ENCODE measurements at places on chromosomes 13 and 19.

DNA sequence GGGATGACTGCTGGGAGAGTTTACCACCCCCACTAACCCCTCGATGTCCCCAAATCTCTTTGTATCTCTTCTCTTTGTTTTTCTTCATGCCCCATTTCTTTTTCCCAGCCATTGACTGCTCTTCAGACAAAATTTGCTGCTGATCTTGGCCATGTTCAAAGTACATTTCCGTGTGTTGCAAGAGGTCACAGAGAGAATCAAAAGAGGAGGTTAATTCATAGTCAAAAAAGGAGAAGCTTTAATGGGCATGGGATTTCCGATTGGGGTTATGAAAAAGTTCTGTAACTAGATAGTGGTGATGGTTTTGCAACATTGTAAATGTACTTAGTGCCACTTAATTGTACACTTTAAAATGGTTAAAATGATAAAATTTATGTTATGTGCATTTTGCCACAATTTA is 121.1 kb downstream of the FLT1 start:
- no peak for DNase-seq

- DNase-seq: no peak
These were observed 6.0 kb upstream of the NEK3 start for GRCh38 chr13:52165411-52165810.

GRCh38 chr13:49240017-49240416 is 7.7 kb upstream of the CDADC1 start:
- DNase-seq: no peak

- DNase-seq: no peak
These were observed 314.8 kb upstream of the MAB21L1 start for GRCh38 chr13:35791184-35791851.

DNA sequence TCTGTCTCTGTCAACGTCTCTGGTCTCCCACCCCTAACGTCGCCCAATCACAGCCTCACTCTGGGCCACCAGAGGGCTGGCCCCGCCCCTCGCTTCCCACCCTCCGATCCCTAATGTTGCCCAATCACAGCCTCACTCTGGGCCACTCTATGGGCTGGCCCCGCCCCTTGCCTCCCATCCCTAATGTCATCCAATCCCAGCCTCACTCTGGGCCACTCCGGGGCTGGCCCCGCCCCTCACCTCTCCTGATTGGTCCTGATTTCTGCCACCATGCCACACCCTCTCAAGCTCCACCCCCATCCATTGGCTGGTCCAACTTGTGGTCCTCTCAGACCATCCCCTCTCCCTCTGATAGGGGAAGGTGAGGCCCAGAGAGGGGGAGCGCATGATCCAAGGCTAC is 24.9 kb downstream of the CELF5 start:
- no peak for DNase-seq

GRCh38 chr19:56372281-56372680 is 21.1 kb downstream of the ZNF582 start:
- DNase-seq: no peak

DNA sequence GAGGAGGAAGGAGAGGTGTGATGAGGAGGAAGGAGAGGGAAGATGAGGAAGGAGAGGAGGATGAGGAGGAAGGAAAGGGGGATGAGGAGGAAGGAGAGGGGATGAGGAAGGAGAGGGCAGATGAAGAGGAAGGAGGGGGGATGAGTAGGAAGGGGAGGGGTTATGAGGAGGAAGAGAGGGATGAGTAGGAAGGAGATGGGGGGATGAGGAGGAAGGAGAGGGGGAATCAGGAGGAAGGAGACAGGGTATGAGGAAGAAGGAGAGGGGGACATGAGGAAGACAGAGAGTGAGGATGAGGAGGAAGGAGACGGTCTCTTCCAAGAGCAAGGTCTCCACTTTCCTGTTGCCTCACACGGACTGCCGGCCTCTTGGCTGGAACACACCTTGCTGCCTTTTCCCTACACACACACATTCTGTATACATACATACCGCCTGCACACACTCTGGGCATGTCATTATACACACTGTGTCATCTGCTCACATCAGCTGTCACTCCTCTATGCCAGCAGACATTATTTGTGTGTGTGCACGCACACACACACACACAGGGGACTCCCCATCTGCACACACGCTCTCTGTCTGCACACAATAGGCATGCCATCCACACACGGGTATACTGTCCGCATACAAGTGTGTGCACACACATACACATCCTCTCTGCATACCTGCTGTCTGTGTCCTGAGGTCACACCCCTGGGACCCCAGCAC is 11.1 kb upstream of the VSTM2B start:
- no peak for DNase-seq

GRCh38 chr19:6038634-6039405 is 60.9 kb upstream of the RANBP3 start:
- DNase-seq: no peak

GRCh38 chr19:47296036-47296435 is 13.6 kb upstream of the C5AR1 start:
- peak; percentile 84 for DNase-seq

- peak; percentile 42 for DNase-seq
These were observed 8.8 kb downstream of the GTPBP3 start for GRCh38 chr19:17346109-17346671.

DNA sequence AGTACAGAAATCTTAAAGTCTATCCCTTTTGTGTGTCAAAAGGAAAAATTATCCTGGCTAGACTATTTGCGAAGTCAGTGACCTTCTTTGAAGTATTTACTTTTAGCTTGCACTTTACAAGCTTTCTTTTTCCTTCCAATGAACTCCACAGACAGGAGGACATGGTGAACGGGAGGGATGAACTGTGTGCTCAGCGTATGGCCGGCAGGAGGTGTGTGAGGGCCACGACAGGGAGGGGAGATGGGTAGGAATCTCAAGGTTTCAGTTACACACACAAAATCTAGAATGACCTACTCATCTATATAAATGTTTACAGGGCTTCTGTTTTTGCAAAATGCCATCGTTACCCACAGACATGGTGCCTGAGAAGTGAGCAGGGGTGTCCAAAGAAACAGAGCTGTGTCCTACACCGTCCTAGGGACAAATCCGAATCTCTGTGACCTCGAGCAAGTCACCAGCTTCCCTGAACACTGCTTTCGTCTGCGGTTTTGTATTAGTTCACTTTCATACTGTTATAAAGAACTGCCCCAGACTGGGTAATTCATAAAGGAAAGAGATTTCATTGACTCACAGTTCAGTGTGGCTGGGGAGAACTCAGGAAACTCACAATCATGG is 537.2 kb downstream of the LIG4 start:
- no peak for DNase-seq

DNA sequence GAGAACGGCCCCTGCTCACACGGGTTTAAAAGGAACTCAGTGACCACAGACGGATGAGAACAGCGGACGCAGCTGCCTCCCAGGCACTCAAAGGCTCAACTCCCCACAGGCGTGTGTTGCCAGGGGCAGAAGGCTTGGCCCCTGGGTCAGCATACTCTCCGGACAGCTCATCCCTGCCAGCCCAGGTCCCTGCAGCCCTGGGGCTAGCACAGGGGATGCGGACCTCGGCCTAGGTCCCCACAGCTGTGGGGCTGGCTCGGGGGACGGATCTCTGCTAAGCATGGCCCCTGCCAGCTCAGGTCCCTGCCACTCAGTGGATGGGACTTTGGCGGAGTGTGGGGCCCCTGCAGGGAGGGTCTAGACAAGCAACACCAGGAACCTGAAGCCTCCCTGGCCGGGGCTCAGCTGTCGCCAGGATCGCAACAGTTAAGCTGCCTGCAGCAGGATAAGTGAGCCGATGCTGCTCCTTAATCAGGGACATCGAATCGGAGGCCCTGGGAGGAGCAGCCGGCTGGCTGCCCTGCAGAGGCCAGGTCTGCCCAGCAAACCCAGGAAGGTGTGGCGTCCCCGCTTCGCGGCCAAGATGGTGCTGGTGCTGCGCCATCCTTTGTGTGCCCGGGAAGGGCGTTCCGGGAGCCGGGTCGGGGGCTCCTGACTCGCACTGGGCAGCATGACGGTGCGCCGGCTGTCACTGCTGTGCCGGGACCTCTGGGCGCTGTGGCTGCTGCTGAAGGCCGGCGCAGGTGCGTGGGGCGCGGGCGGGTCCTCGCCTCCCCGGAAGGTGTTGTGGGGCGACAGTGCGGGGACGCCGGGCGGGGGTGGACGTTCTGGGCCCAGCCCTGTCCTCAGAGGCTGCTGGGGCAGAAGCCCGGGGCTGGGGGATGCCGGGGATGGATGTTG is 32.5 kb downstream of the MCF2L start:
- peak; percentile 78 for DNase-seq

GRCh38 chr13:36214163-36214921 is at the start of gene SOHLH2:
Gene SOHLH2, minus strand, starts transcription at chr13:36214556. Its CDS starts 30 bp downstream, at chr13:36214526.
- no peak for DNase-seq

DNA sequence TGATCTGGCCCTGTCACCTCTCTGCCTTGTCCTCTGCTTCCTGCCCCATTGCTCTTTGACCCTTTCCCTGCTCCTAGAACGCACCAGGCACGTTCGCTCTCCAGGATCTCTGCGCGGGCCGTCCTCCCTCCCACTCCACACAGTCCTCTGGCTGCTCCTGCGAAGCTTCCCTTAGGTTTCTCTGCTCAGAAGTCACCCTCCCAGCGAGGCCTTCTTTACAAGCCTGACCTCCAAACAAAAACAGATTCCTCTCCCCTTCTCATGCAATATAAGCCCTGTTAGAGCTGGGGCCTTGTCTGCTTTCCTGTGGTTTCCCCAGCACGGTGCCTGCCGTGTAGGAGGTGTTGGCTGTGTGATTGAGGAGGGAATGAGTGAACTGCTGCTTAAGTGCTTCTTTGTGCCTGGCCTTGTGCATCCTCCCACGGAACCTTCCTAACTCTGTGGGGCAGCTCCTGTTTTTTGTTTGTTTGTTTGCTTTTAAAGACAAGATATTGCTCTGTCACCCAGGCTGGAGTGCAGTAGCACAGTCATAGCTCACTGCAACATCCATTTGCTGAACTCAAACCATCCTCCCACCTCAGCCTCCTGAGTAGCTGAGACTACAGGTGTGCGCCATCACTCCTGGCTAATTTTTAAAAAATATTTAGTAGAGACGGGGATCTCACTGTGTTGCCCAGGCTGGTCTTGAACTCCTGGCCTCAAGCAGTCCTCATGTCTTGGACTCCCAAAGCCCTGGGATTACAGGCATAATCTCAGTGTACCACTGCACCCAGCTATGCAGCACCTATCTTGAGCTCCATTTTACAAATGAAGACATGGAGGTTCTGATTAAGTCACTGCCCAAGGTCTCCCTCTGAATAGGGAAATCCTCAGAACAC is 82.0 kb downstream of the SIPA1L3 start:
- no peak for DNase-seq

GRCh38 chr19:15269806-15270205 is 37.6 kb upstream of the EPHX3 start:
- DNase-seq: no peak

GRCh38 chr13:44872751-44873150 is 116.5 kb downstream of the NUFIP1 start:
- DNase-seq: no peak

GRCh38 chr13:70310396-70311119 is 202.3 kb upstream of the KLHL1 start:
- DNase-seq: no peak

DNA sequence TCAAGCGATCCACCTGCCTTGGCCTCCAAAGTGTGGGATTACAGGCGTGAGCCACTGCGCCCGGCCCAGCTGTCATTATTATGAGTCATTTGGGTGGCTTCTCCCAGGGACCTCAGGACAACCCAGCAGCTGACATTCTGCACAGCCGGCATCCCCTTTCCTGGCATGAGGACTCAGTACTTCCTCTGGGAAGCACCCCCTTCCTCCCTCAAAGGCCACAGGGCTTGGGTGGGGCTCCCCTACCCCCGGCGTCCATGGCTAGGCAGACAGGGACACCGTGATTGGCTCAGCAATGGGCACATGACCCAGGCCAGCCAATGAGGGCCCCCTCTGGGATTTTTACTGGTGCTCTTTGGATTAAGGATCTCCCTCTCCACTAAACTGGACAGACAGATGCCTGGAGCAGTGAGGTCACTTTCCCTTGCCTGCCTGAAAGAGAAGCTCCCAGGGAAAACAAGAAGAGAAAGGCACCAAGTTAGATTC is 6.0 kb downstream of the KANK2 start:
- no peak for DNase-seq
